Esophagus mucosa (tissue), 1 donor: ENCODE measurements at places on chromosomes 7 and 10. TPM values are rescaled to one million over a fixed set of nuclear protein-coding genes. Genes with fewer than 3 reads are reported as not detected.
A peak's percentile ranks its signal among the peaks of the same experiment; 100 is the strongest.

DNA sequence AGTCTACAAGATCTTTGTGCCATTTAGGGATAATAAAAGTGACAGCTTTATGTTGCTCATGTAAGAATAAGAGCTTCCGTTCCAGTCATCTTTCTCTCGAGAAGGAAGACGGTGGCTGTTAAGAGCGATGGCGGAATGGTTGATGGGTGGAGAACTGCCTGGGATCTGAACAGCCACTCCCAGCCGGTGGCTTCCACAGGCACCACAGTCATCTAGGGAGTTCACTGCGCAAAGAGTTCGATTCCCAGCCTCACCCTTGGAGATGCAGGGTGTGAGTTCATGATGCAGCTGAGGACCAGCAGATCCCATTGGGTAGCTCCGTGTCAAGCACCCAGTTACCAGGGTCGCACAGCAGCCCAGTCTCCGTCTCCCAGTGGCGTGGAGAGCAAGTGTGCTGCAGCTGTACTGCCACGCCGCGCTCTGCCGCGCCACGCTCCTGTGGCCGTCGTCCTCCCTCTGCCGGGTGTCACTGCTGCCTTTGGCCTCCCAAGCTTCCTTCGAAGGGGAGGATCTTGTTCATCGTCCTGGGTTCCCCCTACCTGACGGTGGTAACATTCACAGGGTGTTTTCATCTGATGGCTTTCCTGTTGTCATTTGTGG, 7.8 kb downstream of the SUN1 start:
- no peak for ATAC-seq

- peak; percentile 20 for ATAC-seq
Measured at GRCh38 chr7:49775065-49775948, 1.9 kb downstream of the VWC2 start.

- no peak for ATAC-seq
Measured at GRCh38 chr7:107870427-107871000, 20.5 kb upstream of the DLD start.

DNA sequence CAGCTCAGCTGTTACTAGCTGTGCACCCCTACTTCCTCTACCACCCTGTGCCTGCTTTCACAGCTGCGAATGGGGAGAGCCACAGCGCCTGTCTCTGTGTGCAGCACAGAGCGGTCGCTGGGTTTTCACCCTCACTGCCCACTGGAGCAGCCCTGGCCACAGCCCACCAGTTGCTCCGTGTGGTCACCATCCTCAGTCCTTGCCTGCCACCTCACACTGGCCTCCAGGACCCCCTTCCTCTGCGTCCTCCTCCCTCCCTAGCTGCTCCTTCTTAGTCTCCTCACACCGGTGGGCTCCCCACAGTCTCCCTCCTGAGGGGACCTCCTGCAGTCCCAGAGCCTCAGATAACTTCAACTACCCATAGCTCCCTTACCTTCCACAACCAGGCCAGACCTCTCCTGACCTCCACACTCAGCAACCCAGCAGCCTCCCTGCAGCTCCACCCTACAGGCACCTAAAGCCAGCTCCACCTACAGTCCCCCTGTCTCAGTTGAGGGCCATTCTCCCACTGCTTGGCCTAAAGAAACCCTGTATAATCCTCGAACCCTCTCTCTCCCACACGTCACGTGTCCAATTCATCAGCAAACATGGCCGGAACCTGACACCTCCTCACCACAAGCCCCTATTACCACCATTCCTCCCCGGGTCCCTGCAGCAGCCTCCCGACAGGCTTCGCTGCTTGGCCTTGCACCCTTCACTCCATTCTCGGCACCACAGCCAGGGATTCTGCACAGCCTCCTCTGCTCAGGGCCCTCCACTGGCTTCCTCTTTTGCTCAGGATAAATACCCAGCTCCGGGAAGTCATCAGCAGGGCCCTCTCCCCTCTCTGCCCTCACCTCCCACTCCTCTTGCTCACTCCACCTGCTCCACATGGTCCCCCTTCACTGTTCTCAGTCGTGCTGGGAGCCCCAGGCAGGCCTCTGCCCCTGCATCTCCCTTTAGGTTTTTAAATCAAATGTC, 28.1 kb downstream of the PLAC9 start:
- no peak for ATAC-seq

DNA sequence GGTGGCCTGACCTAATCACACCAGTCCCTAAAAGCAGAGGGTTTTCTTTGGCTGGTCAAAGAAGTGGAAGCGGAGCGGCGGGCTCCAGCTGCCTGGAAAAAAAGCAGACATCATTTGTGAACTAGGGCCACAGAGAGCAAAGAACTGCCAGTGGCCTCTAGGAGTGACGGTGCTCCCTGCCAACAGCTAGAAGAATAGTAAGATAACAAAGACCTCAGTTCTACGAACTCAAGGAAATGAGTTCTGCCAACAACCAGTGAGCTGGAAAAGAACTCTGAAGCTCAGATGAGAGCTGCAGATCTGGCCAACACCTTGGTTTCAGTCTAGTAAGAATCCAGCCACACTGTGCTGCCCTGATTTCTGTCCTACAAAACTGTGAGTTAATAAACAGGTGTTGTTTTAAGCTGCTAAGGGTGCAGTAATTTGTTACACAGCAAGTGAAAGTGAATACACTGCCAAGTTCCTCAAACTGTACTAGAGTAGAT, 178.0 kb downstream of the SRPK2 start:
- ATAC-seq, result peak; percentile 36

DNA sequence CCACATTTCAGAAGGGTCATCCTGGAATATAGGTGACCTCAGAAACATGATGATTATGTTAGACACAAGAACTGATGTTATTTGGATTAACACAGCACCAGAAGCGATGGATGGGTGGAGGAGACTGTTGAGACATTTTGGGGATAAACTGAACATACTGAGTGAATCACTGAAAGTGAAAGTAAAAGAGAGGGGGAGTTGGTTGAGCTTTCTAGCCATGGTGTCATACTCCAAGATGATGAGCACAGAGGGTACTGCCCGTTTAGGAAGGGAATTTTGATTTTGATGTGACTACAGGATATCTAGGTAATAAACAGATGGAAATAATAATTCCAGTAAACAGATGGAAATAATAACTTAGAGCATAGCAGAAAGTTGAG, 248.0 kb upstream of the NPY start:
- no peak for ATAC-seq

DNA sequence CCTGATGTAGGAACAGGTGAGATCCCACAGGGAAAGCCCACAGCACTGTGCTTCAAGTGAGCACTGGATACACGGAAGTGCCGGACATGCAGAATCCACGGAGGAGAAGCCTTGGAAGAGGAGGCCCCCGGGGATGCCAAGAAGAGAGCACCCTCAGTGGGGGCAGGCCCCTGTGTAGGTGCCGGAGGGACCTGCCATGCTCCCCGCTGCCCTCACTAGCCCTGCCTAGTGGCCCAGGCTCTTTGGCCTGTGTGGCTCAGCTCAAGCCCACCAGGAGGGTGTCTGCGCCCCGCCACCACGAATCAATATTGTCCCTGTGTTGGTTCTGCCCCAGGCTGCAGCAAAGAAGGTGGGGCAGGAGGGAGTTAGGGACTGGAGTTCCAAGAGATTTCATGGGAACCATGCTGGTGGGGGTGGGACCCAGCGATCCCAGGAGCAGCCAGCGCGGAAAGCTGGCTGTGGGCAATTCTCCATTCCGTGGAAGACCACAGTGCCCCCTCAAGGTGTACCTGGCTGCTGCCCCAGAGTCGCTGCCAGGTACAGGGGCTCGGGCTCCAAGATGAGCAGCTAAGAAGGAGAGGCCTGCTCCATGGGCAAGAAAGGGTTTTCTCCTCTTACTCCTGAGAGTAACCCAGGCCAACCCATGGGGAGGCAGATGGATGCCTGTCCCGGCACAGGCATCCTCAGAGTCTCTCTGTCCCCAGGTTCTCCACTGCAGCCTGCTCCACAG, 34.9 kb upstream of the LEP start:
- ATAC-seq, result no peak

GRCh38 chr7:44212018-44212417, 11.2 kb downstream of the YKT6 start:
- no peak for ATAC-seq

DNA sequence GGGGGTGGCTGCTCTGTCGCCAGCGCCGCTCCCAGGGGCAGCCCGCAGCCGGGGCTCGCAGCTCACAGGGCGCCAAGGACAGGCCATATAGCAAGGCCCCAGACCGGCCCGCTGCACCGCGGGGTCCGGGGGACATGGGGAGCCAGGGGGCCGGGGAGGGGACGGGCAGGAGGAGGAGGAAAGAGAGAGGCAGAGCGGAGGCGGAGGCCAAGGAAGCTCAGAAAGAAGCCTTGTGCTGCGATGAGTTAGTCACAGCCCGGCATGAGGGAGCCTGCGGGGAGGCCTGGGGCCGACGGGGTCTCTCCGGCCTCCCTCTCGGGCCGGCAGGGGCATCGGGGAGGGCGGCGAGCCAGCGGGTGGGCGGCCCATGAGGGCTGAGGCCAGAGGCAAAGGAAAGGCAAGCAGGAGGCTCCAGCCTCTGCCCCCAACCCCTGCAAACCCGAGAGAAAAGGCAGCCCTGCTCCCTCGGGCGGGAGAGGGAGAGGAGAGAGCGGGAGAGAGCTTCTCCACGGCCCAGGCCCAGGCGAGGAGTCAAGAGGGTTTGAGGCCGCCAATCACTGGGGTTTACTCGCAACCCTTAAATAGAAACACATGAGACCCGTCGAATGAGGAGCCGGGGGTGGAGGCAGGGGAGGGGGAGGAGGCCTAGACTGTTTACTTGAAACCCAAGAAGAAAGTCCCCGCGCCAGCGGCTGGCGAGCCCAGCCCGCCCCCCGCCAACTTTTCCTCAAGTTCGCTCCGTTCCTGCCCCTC, 167.9 kb downstream of the NEURL1 start:
- peak; percentile 31 for ATAC-seq

The OR2A12 gene
- total RNA-seq, result not detected

The EN2 gene
- total RNA-seq, result not detected

The NRBF2 gene
- 17.3 TPM for total RNA-seq

The C7orf57 gene
- 1.00 TPM for total RNA-seq
